ENCODE measurements at places on chromosomes 13 and 19.

- no peak for DNase-seq
Observed at GRCh38 chr13:73168226-73168952, 109.6 kb downstream of the KLF5 start.

DNA sequence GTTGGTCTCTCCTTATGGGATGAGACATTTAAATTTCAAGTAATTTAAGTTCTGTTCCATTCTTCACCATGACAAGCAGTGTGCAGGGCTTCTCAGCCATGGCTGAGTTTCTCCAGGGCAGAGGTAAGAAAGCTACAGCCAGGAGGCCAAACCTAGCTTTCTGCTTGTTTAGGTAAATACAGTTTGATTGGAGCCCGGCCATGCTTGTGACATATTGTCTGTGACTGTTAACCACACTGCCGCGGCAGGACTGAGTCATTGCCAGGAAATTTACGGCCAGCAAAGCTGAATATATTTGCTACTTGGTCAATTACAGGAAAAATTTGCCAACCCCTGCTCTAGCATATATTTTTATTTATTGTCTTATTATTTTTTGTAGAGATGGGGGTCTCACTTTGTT, 10.7 kb downstream of the NLRP8 start:
- no peak for DNase-seq

- no peak for DNase-seq
Observed at GRCh38 chr13:30851697-30852096, 54.4 kb upstream of the MEDAG start.

- DNase-seq, result no peak
Observed at GRCh38 chr13:19597523-19597922, 35.9 kb upstream of the MPHOSPH8 start.

- DNase-seq, result no peak
Observed at GRCh38 chr19:27776524-27776923, 1436.4 kb downstream of the UQCRFS1 start.

Measured in stimulated activated CD8-positive, alpha-beta memory T cell treated with anti-CD3 and anti-CD28 coated beads, Interleukin-15, amount 100 ng/mL, for 24 hours (primary cell).